ENCODE measurements at places on chromosomes 2 and 18.

DNA sequence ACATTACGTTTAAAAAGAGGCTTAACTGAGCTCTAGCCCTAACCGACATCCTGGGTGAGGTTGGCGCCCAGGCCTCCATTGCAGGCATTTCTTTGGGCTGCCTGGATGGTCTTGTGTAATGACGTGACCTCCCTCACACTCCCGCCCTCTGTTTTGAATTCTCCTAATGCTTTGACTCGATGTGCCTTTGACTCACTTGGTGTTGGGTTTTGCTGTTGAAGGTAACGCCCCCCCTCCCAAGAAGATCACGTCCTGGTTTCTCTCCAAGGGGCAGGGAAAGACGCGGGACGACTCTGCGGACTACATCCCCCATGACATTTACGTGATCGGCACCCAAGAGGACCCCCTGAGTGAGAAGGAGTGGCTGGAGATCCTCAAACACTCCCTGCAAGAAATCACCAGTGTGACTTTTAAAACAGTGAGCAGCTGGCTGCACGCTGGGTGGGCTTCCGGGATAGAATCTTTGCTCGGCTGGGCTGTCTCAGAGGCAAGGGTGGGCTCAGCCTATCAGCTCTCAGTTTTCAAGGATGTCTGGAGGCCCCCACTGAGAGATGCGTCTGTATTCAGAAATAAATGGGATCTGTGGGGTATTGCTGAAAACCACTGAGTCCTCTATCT, 87.9 kb upstream of the ATG16L1 start:
- no peak for DNase-seq

DNA sequence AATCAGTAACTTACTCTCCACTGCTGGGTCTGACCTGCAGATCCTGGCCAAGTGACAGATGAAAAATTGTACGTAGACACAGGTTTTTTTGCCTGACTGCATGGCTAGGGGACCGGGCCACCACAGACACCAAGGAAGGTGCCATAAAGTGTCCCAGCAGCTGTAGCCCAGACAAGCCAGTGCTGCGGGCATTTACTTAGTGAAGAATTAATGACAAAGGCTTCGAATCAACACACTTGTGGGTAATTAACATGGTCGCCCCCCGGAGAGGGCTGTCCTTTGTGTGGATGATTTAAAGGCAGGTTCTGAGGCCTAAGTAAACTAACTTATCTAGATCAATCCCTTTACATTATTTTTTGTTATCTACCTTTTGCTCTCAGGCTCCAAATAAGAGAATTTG, 1709.1 kb upstream of the LRRTM1 start:
- DNase-seq, result no peak

- peak; percentile 86 for DNase-seq
Observed at GRCh38 chr2:234963773-234964615, 12.2 kb downstream of the SH3BP4 start.

DNA sequence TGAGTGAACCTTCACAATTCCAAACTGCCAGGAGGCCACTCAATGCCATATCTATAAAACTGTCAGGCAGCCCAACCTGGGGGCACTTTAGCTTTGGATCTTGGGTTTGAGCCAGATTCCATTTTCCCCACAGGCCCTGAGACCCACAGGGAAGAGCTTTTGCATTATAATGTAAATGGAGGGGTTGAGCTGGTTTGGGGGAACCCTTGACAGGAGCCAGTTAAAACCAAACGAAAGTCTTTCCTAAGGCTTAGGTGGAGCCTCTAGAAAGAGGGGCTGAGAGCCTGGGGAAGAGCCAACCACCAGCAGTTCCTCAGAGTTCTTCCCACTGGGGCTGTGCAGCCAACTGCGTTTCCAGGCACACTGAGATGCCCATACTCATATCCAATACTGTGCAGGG, 42.7 kb downstream of the BCL11A start:
- DNase-seq, result no peak

GRCh38 chr2:230898016-230898712, 26.9 kb downstream of the GPR55 start:
- no peak for DNase-seq

GRCh38 chr2:17093712-17094111, 424.5 kb downstream of the RAD51AP2 start:
- no peak for DNase-seq

- peak; percentile 78 for DNase-seq
Observed at GRCh38 chr2:101341901-101342624, 33.6 kb upstream of the RNF149 start.

DNA sequence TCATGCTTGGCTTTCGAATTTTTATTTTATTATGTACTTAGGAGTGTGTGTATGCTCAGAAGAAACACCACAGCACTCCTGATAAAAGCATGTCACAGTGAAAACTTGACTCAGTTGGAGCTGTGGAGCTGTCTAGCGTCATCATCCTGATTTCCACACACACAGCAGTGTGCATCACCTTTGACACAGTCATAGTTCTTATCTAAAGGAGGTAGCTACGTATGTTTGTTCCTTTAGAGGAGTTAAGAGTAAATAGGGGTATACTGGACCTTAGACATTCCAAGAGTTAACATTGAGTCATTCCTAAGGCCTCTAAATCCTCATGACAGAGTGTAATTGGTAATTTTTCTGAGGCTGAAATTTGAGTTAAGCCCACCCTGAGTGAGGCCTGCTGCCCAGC, 96.9 kb downstream of the PHLPP1 start:
- DNase-seq, result no peak

- DNase-seq, result no peak
Observed at GRCh38 chr18:78736015-78736690, 243.5 kb upstream of the SALL3 start.

- peak; percentile 87 for DNase-seq
Observed at GRCh38 chr2:159118115-159118858, 149.8 kb downstream of the TANC1 start.

DNA sequence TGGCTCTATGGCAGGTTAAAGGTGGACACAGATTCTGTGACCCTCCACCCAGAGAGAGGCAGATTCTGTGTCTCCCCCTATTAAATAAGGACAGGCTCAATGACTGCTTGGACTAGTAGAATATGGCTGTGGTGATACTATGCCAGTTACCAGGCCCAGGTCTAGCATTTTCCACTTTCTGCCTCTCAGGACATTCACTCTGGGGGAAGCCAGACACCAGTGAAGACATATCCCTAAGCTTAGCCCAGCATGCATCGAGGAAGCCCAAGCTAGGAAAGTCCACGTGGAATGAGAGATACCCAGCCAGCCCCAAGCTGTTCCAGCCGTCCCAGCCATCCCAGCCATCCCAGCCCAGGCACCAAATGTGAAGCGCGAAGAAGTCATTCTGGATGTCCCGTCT, 40.3 kb downstream of the ST6GAL2 start:
- DNase-seq, result no peak

GRCh38 chr2:215275824-215276223, 36.0 kb upstream of the ATIC start:
- no peak for DNase-seq

DNA sequence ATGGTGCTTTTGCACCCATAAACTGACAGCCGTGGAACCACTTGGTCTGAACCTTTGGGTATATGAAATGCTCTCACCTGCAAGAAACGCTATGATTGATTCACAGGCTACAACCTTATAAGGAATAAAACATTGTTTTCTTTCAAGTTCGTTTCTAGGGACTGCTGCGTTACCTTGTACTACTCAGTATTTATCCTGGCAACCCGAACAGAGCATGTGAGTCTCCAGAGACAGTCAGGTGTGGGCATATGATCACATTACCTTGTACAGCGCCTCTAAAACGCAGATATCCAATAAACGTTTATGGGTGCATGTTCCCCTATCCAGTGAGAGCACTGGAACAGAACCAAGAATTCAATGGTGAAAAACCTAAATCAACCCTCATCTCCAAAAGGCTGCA, 1.7 kb downstream of the CCBE1 start:
- no peak for DNase-seq

- DNase-seq, result peak; percentile 90
Observed at GRCh38 chr18:70337139-70337972, 48.5 kb downstream of the SOCS6 start.

- DNase-seq, result no peak
Observed at GRCh38 chr18:7576077-7576476, 9.0 kb downstream of the PTPRM start.

GRCh38 chr2:173395567-173396351, 41.1 kb downstream of the CDCA7 start:
- no peak for DNase-seq

DNA sequence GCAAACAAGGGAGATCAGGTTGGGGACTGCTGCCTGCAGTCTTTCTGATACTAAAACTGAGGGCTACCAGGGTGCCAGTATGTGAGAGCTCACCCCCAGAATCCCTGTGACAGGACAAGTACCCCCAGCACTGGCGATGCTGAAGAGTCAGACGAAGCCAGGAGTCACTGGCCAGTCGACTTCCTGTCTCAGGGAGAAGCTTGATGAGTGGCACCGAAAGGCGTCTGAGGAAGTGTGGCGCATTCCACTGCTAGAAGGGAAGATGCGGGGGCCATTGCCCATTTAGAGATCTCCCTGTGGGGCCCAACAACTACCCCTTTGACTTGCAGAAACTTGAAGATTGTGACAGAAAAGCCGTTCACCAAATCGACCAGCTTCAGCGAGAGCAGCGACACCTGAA, 22.0 kb downstream of the MXD1 start:
- DNase-seq, result no peak

- DNase-seq, result peak; percentile 60
Observed at GRCh38 chr2:7706791-7707190, 789.6 kb downstream of the RNF144A start.

- no peak for DNase-seq
Observed at GRCh38 chr18:13363359-13363758, 144.8 kb downstream of the LDLRAD4 start.

GRCh38 chr2:122366427-122366826, 611.0 kb downstream of the TSN start:
- DNase-seq, result peak; percentile 1

GRCh38 chr2:55856936-55857335, 66.6 kb downstream of the EFEMP1 start:
- DNase-seq, result peak; percentile 37

- no peak for DNase-seq
Observed at GRCh38 chr2:45636008-45636407, 15.5 kb upstream of the PRKCE start.

DNA sequence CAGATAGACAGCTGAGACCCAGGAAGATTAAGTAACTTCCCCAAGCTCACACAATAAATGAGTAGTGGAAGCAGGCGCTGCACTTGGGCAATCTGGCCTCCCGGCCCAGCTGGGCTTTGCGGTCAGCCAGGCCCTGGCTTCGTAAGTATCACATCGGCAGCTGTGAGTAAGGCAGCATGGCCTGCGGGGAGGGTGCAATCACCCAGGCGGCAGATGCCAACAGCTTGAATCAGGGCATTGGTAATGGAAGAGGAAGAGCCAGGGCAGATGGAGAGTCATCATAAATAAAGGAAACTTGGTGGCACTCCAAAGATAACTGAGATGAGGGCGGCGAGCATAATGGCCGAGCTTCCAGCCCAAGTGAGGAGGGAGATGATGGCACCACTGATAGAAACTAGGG, 217.9 kb upstream of the PID1 start:
- DNase-seq, result peak; percentile 71

- DNase-seq, result no peak
Observed at GRCh38 chr2:234143896-234144295, 93.4 kb downstream of the SPP2 start.

DNA sequence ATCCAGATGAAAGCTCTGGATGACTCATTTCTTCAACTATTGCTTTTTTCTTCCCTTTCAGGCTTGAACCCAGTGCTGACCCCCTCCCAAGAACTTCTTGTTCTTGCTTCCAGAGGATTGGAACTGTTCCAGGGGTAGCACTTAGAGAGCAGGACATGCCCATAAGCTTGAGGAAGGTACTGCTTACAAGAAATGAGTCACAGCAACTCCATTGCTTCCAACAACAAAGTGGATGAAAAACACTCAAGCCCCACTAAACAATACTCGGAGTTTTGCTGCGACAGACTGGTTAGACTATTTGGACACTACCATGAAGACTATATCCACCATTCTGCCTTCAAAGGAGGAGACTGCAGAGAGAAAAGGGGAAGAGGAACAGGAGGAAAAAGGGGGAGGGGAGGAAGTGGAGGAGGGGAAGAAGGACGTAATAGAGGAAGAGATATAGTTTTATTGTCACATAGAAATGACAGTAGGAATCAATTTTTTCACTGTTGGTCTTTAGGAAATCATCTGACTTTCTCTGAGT, 1.6 kb upstream of the EPC2 start:
- peak; percentile 84 for DNase-seq

GRCh38 chr2:140862181-140862580, 1268.6 kb downstream of the LRP1B start:
- no peak for DNase-seq

GRCh38 chr18:47708206-47708605, 222.3 kb downstream of the SMAD2 start:
- DNase-seq, result no peak

DNA sequence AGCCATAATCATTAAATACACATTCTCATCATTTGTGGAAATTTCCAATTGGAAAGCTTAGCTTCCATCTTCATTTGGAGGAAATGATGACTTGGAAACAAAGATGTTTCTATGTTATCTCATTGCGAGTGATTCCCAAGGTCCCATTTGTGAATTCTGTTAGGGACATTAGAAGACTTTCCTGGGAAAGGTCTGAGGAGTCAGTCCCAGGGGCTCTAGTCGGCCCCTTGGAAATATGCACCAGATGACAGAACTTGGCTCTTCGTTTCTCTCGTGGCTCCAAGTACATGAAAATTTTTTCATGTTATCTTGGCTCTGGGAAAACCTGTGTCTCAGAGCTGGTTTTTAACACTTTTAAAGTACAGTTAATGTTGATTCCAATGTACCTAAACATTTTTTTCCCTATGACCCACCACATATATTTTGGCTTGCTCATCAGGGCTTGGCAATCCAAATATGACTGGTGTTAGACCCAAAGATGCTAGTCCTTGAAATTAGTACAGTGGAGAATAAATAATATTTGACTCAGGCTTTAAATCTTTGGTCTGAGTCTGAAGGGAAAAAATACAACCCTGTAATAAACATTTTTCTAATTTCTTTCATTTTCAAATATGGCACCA, 15.4 kb upstream of the CAVIN2 start:
- DNase-seq, result peak; percentile 61

- DNase-seq, result no peak
Observed at GRCh38 chr2:160731415-160731814, 237.8 kb upstream of the RBMS1 start.

DNA sequence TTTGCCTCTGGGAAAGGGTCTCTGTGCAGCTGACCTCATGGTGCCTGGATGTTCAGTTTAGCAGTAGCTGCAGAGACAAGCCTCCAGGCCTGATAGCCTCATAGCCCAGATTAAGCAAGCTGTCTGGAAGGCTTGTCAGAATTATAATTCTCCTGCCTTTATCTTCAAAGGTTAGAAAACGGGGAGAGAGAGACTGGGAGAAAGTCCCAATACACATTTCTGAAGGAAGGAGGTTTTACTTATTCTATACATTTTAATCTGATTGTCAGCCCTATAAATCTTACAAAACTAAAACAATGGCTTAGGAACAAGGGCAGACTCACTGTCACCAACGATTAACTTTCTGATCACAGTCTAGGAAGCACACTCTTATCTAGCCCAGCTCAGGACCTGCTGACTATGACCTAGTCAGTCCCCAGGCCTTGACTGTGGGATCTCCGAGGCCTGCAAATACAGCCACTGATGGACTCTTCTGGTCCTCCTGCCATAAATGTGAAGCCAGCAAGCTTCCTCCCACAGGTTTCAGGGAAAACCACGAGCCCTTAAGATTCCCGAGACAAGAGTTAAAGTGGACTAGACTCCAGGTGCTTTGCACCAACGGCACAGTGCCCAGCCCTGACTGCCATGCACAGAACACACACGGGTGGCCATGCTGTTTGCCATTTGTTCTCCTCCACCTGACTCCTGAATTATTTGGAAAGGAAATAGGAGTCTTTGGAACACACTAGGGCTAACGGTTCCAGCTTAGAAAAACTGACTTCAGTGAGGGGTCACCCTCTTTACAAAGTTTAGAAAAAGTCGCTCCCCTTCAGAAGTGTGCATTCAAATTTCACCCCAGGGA, 111.4 kb upstream of the SMAD7 start:
- DNase-seq, result no peak

Measured in fibroblast of mammary gland (primary cell).